NAMALWA (cell line): ENCODE measurements at places on chromosomes 12 and 14.

GRCh38 chr14:35534208-35534872 is 376 bp downstream of the INSM2 start:
- no peak for DNase-seq

GRCh38 chr12:27143256-27144069 is 61.1 kb upstream of the C12orf71 start:
- DNase-seq: peak; percentile 16

- no peak for DNase-seq
These were observed 25.3 kb downstream of the HRK start for GRCh38 chr12:116855744-116856470.

GRCh38 chr12:86137936-86138335 is 118.3 kb downstream of the MGAT4C start:
- DNase-seq: no peak

- DNase-seq: no peak
These were observed 63.9 kb downstream of the IPO8 start for GRCh38 chr12:30631740-30632139.

- DNase-seq: no peak
These were observed 27.5 kb upstream of the MMP17 start for GRCh38 chr12:131800594-131801135.

DNA sequence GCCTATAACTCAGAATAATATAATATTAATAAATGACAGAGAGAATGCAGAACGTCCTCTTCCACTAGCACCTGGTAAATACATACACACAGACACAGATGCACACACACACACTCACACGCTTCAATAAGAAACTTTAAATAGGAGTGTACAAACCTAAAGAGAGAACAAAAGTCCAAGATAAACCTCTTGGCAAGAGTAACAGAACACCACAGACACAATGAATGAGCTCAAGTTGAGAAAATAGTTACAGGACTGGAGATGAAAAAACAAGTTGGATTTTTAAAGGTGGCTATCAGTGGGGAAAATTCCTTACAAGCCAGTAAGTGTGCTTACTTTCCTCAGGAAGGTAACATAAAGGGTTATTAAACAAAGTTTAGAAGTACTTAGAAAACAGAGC is 35.2 kb downstream of the CRY1 start:
- DNase-seq: no peak

GRCh38 chr14:85316701-85317410 is 213.1 kb upstream of the FLRT2 start:
- DNase-seq: no peak

DNA sequence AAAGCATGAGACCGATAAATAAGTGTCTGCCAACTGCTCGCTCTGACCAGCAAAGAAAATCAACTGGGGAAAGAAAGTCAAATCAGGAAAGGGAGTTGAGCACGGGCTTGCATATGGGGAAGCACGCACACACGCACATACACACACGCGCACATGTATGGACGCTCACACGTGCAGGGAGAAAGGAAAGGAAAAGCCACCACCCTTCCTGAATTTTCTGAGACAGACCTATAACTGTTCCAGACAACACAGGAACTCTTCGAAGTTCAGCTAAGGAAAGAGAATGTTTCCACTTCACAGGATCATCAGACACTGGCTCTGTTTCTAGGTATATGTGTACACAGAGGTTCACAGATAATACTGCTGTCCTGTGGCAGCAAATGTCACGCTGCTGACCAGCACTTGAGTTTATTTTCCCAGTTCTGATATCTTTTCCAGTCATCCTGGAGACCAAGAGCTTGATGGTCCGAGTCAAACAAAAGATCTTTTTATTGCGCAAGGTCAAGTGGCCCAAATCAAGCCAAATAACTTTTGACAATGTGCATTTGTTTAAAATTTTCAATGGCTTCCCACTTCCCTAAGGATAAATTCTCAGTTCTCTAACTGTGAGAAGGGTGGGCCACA is 82.1 kb upstream of the TMCC3 start:
- no peak for DNase-seq

- DNase-seq: peak; percentile 71
These were observed 2.5 kb downstream of the C12orf57 start for GRCh38 chr12:6946033-6946919.

DNA sequence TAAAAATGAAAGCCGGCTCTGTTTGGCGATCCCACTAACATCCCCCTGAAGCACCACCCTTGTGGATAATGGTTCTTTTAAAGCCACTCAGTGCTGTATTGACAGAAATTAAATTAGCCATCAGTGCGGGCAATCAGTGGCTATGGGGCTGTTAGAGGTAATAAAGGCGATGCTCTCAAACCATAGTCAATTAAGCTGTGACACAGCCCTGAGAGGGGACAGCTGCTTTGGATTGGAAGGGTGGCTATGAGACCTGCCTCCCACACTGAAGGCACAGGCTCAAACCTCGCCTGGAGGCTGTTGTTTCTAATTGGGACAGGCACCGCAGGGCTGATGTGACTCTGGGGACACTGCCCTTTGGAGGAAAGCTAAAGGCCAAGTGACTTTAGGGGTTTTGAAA is 562.2 kb downstream of the VRK1 start:
- no peak for DNase-seq

- DNase-seq: no peak
These were observed 96.9 kb downstream of the AKAP6 start for GRCh38 chr14:32426028-32426427.

DNA sequence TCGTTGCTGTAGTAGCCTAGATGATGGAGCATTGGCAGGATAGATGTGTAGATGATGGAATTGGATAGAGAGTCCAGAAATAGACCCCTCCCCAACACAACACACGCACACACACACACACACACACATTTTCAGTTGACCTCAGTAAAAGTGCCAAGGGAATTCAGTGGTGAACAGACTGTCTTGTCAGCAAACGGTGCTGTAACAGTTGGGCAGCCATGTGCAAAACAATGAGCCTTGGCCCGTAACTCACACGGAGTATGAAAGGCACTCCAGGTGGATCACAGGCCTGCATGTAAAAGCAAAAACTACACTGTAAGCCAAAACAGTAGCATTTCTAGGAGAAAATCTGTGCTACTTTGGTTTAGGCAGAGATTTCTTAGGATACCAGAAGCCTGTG is 87.8 kb downstream of the DDX51 start:
- DNase-seq: no peak

- DNase-seq: no peak
These were observed 31.3 kb upstream of the ATP2A2 start for GRCh38 chr12:110249716-110250225.

GRCh38 chr12:75862692-75863471 is 168.7 kb downstream of the PHLDA1 start:
- DNase-seq: no peak

DNA sequence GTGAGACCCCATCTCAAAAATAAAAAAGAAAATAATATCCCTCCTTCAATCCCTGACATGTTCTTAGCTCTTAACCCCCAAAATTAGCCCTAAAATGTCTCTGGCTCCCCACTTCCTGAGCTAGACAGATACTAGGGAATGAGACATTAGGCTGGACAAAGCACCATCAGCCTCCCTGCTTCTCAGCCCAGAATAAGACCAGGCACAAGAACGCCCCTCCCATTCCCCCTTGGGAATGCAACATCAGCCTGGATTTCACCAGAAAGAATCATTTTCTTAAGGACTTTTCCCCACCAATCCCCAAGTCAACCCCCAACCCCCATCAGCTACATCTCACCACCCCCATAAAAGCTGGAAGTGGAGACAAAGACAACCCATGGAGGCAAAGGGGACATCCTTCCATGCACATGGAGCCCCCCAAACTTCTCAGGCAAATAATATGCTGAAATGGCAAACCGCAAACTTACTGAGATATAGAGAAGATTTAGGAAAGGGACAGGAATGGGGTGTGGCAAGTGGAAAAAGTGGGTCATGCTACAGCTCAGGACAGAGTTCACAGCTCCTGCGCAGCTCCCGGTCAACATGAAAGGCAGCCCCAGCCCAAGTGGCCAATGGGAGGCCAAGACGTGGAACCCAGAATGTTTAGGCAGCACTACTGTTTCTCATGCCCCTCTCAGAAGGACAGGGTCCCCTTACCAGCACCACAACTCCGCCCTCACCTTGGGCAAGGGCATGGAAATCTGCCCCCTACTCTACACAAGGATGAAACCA is 2.7 kb downstream of the CHD4 start:
- DNase-seq: no peak

GRCh38 chr12:82448911-82449578 is 90.7 kb downstream of the METTL25 start:
- DNase-seq: no peak

GRCh38 chr12:98894412-98895085 is 249.5 kb downstream of the APAF1 start:
- no peak for DNase-seq

DNA sequence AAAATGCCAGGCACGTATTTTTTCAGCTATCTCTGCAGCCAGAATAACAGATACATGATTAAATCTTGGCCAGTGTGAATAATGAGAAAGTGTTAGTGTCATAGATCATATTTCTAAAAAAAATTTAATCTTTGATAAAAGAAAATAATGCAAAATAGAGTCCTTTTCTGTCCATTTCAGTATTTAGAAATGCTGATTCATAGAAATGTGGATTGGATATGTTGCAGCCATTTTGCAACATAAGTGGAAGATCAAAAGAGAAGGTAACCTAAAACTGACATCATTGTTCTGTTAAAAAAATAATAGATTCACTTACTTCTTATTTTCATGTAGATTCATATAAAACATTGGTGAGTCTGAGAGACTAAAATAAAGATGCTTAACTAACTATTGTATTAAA is 1010.3 kb downstream of the LRFN5 start:
- DNase-seq: no peak

DNA sequence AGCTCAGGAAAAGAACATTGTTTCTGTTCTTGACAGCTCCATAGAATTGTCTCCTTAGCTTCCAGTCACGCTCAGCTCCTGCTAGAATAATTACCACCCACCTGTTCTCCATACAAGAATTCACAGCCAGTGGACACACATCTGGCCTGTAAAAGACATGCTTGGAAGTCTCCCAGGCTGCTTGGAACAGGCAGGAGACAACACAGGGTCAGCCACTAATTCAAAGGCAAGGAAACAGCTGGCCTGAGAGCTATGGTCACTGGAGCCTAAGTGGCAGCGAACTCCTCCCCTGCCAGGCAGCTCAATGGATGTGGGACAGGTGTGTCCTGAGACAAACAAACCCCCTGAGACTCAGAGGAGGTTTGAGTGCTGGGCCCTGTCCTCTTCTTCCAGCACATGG is 22.9 kb upstream of the LTBP2 start:
- no peak for DNase-seq

- DNase-seq: no peak
These were observed 148.0 kb upstream of the BMP4 start for GRCh38 chr14:54104601-54105145.

DNA sequence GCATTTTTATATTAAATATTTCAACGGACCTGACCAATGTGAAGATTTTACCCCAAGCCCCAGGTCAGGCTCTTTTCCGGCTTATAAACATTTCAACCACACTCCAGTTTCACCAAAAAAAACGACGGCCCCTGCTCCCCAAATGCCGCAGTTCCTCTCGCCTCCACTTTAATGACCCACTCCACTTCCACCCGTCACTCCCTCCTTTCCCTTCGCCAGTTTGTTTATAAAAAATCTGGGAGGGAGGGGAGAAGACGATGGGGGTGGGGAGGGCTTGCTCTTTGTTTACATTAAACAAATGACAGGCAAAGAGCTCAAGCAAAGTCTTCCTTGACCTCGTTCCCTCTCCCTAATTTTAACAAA is 5.4 kb downstream of the SIX6 start:
- no peak for DNase-seq

DNA sequence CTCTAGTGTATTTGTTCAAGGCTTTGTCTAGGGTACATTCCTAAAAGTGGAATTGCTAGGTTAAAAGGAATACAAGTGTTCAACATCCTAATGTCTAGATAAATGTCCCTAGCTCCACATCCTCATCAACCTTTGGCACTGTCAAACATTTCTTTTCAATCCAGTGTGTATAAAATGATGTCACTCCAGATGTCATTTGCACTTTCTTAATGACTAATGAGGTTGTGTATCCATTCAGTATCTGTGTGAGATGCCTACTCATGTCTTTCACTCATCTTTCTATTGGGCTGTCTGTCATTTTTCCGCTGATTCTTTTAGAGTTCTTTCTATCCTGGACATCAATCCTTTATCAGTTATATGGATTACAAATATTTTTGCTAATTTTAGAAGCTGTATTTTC is 43.3 kb downstream of the ARMH4 start:
- no peak for DNase-seq

DNA sequence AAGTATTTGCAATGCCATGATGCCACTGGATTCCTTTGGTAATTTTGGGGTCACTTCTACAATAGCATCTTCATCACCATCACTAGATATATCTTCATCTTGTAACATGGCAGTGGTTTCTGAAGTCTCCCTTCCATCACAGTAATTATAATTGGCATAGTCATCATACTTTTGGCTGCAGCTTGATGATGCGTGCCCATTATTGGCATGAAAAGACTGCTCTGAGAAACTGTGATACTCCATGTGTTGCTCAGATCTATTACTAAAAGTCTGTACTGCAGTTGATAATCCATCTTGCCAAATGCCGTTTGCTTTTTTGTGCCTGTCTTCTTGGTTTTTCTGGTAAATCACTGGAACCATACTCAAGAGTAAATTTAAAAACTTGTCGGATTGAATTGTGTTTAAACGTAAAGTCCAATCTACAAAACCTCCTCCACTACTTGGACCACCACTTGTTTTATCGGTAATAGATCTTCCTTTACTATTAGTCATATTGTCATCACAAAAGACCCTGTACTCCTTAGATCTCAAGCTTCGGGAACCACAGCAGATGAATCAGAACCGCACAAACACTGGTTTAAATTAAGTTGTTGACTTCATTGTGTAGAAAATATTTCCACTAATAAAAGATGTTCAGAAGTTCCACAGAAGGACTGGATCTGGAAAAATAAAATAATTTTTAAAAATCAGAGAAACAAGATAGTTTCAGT is 29.9 kb downstream of the SLC41A2 start:
- no peak for DNase-seq

DNA sequence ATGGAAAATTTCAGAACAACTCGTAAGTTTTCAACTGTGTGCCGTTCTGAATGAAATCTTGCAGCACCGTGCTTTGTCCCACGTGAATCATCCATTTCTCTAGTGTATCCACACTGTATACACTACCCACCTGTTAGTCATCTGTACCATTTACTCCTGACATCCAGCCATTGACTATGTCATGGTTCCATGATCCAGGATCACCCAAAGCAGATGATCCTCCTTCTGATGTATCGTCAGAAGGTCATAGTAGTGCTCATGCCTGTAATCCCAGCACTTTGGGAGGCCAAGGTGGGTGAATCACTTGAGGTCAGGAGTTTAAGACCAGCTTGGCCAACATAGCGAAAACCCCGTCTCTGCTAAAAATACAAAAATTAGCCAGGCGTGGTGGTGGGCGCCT is 122.9 kb downstream of the PPHLN1 start:
- DNase-seq: no peak

- no peak for DNase-seq
These were observed 131.4 kb downstream of the KLHL28 start for GRCh38 chr14:44830371-44830770.
